ENCODE measurements at places on chromosomes 1 and 21.

DNA sequence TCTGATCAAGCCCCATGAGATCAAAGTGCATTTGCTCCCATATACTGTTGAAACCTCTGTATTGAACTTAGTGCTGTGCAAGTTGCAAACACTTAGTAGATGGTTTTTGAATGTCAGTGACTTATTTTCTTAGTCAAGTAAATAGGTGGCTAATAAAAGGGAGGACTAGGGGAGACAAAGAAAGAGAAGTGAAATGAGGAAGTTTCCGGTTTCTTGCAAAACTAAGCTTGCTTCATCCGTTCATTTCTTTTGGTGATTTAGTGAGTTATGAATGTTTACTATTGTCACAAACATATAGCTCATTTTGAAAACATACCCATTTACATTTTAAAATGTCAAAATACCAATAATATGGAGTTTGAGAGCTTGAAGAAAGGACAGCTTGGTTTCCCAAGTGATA is 23.0 kb downstream of the ADAMTS5 start:
- no peak for DNase-seq

DNA sequence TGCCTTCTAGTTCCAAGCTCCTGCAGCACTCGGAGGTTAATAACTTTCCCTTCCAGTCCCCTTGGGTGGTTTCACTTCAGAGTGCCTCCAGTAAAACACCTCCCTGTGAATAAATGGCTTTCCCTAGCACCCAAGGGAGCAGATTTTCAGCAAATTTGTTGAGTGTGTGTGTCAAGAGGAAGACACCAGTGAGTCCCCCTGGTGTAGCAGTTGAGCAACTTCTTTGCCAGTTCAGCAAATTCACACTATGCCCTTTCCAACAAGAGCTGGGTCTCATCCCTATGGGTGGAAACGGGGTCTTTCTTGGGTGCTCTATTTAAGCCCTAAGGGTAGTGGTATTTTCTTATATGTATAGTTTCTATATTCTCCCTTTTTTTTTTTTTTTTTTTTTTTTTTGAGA is 806 bp upstream of the AADACL4 start:
- DNase-seq: no peak

DNA sequence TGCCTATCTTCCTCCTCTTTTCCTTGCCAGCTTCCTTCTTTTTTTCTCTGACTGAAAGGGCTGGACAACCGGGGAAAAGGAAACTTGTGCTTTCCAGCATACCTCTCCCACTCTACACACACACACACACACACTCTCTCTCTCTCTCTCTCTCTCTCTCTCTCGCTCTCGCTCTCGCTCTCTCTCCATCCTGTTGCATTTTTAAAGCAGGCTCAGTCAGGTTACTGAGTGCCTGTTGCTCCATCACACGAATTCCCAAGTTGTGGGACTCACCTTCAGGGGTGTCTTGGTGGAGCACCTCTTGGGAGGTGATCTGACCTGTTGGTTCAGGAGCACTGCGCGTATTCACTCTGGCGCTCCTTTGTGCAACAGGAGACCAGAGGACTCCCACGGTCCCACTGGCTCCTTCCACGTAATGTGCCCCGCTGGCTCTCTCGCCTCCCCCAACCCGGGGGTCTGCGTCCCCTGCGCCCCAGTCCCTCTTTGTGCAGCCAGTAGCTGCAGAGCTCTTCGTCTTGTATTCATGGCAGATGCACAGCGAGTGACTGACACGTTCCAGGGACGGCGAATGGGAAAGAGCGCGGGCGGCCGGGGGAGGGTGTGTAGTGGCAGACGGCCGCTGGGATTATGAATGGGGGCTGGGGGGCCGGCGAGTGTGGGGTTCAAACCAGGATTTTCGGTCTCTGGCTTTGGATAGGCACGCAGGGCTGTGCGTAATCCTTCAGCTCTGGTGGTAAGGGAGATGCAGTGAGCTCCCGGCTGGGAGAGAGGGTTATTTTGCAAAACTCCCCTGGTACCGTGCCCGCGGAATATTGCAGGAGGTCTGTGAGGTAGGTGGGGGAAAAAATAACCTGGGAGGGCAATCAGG is 660 bp upstream of the PDE4B start:
- peak; percentile 43 for DNase-seq

- DNase-seq: no peak
These were observed 807.4 kb upstream of the ADGRL2 start for GRCh38 chr1:80993154-80993980.

DNA sequence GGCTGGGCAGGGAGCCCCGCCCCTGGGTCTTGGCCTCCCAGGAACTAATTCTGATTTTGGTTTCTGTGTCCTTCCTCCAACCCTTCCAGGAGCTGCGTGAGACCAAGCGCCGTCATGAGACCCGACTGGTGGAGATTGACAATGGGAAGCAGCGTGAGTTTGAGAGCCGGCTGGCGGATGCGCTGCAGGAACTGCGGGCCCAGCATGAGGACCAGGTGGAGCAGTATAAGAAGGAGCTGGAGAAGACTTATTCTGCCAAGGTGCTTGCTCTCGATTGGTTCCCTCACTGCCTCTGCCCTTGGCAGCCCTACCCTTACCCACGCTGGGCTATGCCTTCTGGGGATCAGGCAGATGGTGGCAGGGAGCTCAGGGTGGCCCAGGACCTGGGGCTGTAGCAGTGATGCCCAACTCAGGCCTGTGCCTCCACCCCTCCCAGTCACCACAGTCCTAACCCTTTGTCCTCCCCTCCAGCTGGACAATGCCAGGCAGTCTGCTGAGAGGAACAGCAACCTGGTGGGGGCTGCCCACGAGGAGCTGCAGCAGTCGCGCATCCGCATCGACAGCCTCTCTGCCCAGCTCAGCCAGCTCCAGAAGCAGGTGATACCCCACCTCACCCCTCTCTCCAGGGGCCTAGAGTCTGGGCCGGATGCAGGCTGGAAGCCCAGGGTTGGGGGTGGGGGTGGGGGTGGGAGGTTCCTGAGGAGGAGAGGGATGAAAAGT is 18.5 kb upstream of the SEMA4A start:
- DNase-seq: no peak

DNA sequence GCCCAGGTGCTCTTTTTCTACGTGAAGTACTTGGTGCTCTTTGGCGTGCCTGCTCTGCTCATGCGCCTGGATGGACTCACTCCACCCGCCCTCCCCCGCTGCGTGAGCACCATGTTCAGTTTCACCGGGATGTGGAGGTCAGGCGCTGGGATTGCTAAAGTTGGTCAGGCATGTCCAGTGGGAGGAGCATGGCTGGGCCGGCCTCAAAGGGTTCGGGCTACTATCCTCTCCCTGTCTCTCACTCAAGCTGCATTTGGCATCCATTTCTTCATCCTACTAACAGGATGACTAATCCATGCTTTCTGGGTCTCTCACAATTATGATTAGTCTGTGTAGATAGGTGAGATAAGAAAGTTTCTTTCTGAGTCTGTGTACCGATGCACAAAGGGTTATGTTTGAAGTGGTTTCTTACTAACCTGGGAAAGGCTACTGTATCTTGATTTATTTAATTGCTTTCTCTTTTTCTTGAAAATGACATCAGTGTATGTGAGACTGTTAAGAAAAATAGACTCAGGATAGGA is 135.9 kb downstream of the HHAT start:
- DNase-seq: no peak

- DNase-seq: peak; percentile 80
These were observed 75.4 kb downstream of the MRPL37 start for GRCh38 chr1:54275349-54275748.

All from right forelimb (tissue), 1 donor.